ENCODE measurements at places on chromosomes 13 and 19.

DNA sequence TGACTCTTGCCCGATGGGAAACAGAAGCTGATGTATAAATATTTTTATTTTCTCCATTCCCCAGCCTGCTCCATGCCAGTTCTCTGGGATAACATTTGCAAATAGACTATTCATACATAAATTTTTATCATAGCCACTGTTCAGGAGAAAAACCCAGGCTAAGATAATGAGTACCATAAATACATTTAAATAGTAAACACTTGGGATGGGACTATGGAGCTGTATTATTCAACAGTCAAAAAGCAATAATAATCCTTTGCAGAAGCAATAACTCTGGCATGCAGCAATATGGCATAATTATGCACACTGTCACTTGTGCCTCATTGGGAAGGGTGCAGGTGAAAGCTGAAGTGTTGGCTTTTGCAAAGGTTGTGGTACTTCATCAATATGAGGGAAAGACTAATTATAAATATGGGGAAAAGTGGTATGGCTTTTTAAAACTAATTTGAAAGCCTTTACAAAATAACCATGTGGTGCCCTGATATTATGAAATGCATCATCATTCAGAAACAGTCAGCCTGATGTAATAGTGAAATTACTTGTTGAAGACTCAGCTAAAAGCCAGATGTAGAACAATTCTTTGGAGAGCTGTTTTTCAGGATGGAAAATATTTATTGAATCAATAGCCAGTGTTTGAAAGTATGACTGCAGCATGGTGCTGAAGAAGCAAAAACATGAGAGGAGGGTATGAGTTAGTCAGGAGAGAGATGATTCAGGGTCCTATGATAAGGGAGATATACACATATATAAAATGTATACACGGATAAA is 2476.7 kb downstream of the PCDH9 start:
- DNase-seq = no peak

DNA sequence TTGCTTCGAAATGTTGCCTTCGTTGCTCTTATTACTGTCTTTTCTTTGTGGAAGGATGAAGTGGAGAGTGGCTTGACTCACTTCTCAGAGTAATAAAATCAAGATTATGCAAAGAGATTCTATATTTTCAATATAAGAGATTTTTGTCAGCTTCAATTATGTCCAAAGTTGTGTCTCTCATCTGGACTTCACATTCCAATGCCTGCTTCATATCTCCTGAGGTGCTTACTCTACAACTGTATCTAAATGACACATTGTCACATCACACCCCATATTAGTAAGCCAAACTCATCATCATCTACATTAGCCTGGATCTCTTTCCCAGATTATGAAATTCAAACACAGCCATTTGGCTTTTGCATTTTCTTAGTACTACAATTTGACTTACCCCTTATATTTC is 409.4 kb downstream of the DACH1 start:
- DNase-seq = no peak

DNA sequence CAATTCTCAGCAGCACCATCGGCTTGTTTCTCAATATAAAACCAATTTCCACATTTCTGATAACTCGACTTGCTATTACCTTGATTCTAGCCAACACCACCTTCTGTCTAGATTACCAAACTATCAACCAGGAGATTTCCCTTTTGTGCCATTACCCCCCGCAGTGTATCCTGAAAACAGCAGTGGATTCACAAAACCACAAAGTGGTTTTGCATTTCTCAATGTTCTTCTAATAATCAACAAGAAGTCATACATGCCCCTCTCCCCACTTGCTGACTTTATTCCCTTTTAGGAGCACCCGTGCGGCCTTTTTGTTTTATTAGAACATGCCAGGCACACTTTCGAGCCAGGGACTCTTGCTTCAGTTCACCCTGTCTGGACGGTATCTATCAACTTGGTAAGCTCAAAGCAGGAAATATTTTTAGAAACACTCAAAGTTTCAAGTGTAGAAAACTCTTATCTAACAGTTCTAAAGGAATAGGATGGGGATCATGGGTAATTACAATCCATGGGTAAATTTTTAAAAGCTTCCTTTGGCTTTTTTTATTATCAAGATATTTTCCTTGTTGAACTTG is 967.4 kb downstream of the EFNB2 start:
- no peak for DNase-seq

DNA sequence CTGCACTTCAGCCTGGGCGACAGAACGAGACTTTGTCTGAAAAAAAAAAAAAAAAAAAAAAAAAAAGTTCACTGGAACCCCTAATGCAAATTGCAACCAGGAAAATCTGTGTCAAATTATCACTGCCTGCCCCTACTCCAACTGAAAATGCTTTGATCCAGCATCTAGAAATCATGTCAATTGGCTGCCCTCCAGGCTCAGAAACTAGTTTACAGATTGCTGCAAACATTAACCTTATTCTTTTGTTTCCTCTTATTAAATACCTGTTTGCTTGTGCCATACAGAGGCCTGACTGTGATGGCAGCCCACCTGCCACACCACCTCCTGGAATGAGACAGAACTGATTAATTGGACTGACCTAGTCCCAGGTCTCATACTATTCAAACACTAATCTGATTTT is 18.6 kb upstream of the AKT2 start:
- no peak for DNase-seq

GRCh38 chr13:70908795-70909194 is 800.5 kb upstream of the KLHL1 start:
- no peak for DNase-seq

- DNase-seq = no peak
These were observed 1013.4 kb downstream of the PCDH9 start for GRCh38 chr13:66216728-66217127.

- no peak for DNase-seq
These were observed 15.9 kb upstream of the RNF17 start for GRCh38 chr13:24748061-24748400.

- no peak for DNase-seq
These were observed 39.0 kb upstream of the WASF3 start for GRCh38 chr13:26518451-26518959.

Measured in substantia nigra (tissue), 51 donors.